ENCODE measurements at places on chromosomes 3 and 15.

DNA sequence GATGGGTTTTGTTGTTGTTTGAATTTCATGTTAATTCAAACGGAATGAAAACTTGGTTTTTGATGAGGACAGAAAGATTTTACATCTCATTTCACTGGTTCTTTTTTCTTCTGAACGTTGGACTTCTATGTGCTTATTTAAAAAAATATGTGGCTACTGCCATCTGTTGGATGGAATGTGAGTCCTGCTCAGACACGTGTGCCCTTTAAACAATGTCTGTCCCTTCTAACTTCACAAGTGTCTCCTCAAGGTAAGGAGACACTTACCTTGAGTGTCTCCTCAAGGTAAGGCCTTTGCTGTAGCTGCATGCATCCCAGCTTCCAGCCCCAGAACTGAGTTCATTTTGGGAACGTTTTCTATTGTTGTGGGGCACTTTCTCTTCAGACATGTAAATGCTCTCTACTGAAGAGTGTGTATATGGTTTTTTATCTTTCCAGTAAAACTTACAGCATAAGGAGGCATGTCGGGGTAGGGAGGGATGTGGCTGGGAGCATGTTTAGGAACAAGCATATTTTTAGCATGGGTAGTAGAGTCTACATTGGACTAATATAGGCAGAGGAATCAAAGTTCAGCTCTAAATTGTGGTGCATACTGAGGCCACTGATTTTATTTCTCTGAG, 63.1 kb upstream of the UBE3A start:
- DNase-seq = no peak

DNA sequence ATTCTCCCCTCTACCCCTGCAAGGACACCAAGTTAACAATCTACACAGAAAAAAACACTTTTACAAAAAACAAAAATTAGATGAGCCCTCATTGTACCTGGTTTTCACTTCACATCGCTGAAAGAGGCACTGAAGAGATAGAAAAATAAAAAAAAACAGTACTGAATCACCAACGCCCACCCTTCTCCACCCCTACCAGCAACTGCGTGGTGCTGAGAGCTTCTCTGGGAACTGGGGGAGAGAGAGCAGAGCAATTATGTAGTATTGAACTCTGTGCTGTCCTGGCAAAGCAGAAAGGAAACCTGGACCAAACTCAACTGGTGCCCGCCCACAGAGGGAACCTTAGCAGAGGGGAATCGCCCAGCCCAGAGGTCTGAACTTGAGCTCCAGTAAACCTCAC, 44.6 kb downstream of the WDR49 start:
- no peak for DNase-seq

- no peak for DNase-seq
These were observed 392.4 kb upstream of the PROK2 start for GRCh38 chr3:72177075-72178050.

- peak; percentile 43 for DNase-seq
These were observed at the start of gene DIS3L for GRCh38 chr15:66293419-66294156. TSS of gene DIS3L (plus strand) at chr15:66293568. CDS start at chr15:66293597, 29 bp downstream.

- no peak for DNase-seq
These were observed 14.2 kb upstream of the CLEC3B start for GRCh38 chr3:45011756-45012508.

DNA sequence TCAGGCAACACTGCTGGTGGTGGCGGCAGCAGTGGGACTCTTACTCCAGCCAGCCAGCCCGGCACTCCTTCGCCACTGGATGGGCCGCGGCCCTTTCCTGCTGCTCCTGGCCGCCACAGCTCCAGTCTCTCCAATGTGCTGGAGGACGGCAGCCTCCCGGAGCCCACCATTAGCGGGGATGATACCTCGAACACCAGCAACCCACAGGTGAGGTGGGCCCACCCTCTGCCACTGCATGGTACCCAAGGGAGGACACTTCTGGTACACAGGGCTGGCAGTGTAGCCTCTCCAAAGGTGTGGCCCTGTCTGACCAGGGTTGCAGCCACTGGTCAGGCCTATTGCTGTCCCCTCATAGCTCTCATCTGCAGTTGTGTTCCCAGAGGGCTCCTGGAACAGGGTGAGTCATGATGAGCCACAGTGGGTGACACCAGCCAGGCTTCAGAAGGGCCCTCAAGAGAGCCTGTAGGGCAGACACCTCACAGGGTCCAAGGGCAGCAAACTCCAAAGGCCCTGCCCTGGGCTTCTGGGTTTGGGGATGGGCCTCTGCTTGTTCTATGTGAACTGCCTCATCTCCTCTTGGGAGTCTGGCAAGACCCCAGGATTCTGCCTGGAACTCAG, 20.8 kb downstream of the NBEAL2 start:
- DNase-seq = no peak

DNA sequence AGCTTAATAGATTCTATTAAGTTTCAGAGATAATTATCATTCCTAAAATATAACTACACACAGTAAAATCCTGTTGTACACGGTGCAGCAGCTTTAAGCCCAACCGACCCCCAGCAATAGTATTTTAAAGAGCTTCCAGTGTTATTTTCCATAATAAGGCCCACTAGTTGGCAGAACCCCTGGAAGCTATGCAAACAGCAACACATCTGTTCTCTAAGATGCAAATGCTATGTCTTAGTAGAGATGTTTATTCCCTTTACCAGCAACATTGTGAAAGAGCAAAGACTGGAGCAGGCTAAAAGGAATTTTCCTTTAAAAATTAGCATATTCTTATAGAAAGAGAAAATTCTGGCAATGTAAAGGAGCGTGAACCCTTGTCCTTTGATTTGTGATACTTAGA, 819.7 kb upstream of the ALCAM start:
- no peak for DNase-seq

GRCh38 chr3:13563911-13564310, 15.0 kb downstream of the FBLN2 start:
- DNase-seq = no peak

- DNase-seq = no peak
These were observed 17.5 kb downstream of the C2CD4B start for GRCh38 chr15:62147551-62147950.

DNA sequence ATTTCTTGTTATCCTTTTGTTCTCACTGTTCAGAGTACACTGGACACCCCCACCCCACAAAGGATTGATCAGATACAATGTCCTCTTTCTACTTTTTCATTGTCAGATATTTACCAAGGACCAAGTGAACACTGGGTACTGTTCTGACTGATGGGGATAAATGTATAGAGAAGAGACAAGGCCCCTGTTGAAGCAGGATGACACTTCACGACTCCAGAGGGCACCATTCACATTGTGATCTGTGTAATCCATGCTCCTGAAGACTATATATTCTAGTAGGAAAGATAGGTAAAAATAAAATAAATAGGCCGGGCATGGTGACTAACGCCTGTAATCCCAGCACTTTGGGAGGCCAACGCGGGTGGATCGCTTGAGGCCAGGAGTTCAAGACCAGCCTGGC, 7.2 kb upstream of the CRYGS start:
- DNase-seq = no peak

DNA sequence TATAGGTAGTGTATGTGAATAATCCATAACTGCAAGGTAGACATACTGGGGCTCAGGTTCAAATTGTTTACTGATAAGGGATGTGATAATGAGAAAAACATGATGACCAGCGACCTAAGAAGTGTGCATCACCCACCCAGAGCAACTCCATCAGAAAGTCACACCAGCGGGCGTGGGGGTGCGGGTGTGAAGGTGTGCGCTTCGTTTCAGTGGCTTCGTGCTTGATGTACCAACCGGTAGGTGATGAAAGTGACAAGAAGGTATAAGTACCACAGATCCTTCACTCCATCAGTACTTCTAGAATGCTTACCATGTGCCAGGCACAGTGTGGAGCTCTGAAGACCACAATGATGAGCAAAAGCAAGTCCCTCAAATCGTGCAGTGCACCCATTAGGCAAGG, 11.2 kb downstream of the ANP32A start:
- no peak for DNase-seq

DNA sequence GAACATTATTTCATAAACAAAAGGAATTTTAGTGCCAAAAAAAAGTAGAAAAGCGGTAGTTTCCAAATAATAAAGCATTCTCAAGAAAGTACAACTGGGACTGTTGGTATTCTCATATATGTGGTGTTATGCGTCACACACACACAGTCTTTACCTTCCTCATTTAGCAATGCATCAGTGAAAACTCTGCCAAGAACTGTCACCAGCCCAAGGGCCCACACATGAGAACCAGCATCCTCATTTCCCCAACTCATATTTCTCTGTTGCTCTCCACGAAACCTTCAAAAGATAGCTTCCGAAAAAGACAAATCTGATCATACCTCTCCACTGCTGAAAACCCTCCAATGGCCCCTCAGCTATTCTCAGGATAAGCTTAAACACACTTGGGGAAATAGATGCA, 150.7 kb downstream of the CADPS start:
- DNase-seq = no peak

DNA sequence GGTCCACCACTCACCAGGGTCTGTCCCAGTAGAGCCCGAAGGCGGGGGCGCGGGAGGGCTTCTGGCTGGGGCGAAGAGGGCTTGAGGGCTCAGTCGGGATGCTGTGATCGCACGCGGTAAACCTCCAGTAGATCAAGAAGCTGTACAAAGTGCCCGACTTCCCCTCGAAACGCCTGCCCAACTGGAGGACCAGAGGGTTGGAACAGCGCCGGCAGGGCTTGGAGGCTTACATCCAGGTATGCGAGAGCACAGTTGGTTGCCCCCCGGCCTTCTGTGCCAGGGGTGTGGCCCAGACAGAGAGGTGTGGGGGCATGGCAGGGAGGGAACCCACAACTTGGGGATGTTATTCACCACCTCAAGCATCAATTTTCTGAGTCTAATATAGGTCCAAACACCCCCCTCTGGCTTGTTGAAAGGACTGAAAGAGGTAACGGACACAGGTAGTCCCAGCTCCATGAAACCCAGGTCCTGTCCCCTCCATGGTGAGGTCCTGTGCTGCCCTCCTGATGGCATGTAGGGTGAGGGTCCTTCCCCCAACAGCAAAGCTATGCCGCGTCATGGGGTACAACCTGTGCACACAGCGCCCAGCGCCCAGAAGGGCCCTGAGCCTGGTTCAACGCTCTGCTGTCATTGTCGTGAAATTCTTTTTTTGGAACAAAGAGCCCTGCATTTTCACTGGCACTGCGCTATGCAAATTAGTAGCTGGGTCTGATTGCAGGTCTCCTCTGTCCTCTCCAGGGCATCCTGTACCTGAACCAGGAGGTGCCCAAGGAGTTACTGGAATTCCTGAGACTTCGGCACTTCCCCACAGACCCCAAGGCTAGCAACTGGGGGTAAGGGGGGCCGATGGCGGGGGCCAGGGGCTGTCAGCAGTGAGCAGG, 1.2 kb downstream of the SNX22 start:
- no peak for DNase-seq

DNA sequence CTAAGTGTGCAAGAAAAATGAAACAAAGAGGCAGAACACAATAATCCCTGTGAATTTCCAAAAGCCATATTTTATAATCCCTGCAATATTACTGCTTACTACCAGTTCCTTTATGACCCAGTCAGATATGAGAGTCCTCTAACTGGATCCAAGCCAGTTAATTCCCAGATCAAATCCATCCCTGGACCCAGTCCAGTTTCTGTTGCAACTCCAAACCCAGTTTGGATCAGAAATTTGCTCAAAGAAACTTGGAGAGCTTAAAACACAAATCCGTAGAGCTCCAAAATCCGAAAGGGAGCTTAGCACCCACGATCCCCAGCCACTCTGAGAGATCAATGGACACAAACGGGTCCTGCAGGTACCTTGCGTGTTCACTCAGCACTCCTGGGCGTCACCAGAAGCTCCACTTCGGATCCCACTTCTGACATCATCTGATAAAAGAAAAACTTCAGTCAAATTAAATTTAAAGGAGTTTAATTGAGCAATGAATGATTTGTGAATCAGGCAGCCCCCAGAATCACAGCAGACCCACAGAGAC, 32.6 kb upstream of the THUMPD3 start:
- DNase-seq = no peak

- no peak for DNase-seq
These were observed 4.8 kb upstream of the PCSK6 start for GRCh38 chr15:101494251-101494796.

DNA sequence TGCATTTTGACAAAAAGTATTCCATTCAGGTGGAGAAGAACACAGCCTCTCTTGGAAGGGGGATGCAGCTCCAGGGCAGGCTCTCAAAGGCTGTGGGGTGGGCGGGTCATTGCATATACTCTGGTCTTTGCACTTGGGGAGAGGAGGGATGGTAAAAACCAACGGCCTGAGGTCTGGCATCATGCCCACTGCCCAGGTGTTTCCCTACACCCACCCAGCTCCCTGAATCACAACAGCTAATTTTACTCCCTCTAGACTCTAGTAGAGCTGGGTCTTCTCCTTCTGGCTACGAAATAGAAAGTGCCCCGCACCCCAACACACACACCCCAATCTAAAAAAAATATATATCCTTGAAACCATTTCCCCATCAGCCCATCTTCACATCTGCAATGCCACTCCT, 1.0 kb downstream of the MYLK start:
- DNase-seq = no peak

DNA sequence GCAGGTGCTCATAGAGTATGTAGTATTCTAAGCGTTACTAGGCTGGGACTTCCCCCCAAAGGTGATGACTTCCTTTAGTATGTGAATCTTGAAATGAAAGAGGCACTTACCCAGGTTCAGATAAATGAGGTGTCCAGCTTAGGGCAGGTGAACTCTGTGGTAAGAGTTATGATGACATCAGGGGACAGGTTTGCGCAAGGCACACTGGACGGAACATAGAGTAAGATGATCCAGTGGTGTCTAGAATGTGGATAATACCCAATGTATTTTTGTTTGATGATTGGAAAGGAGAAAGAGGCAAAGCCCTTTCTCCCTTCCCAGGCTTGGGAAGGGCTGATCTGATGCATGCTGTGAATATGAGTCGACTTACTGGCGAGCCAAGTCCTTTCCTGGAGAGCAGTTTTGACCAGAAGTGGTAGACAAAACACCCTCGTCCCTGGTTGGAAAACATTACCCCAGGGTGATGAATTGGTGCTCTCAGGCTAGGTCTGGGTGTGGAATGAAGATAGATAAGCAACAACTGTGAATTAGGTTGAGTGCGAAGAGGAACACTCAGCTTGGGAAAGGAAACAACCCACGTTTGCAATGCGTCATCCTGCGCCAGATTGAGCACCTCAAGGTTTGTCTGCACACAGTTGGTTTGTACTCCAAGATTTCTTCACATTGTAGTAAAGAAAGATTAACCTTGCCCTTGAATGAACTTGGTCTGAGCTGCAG, 124.2 kb downstream of the GHSR start:
- no peak for DNase-seq

DNA sequence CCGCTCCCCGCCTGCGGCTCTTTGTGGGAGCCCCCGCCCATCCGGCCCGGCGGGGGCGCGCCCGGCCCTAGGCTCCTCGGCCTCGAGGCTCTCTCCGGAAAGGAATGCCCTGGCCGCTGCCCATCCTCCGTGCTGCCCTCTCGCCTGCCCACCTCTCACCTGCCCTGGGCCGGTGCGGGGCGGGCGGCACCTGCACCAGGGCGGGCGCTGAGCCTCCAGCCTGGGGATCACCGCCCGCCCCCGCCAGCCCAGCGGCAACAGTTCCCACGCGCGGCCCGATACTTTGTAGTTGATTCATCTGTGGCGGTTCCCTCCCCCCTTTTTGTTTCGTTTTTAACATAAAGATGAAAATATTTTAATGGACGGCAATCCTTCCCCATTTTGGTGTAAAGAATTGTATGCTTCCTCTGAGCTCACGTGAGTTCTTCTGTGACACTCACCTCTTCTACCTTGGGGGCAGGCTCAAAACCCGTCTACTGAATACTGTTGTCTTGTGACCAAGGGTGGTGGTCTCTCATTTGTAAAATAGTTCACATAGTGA, 1.9 kb downstream of the KLF13 start:
- no peak for DNase-seq

Measured in stimulated activated CD8-positive, alpha-beta memory T cell treated with anti-CD3 and anti-CD28 coated beads, Interleukin-7, amount 100 ng/mL, for 48 hours (primary cell).